ENCODE measurements at places on chromosomes 4 and X. TPM values are rescaled to one million over a fixed set of nuclear protein-coding genes. Genes with fewer than 3 reads are reported as not detected.
A peak's percentile ranks its signal among the peaks of the same experiment; 100 is the strongest.

DNA sequence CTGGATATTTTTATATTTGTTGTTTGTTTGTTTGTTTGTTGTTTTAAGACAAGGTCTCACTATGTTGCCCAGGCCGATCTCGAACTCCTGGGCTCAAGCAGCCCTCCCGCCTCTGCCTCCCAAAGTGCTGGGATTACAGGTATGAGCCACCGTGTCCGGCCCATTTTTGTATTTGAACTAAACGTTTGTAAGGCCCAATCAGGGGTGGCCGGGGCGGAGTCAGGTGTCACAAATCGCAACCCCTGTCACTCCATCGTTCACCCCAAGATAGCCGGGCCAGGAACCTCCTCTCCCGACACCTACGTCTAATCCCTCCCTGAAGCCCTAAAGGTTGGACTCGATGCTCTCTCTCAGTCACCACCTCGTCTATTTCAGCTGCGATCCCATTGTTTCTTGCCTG lies 722 bp upstream of the EFHC2 start:
- no peaks in the 10 kb centered on the region for H3K4me1 ChIP-seq
- no peaks in the 10 kb centered on the region for H3K36me3 ChIP-seq
- H3K4me3 ChIP-seq: peak overlapping the region; percentile 47
- no peaks in the 10 kb centered on the region for H3K27me3 ChIP-seq
- H3K27ac ChIP-seq: peak overlapping the region; percentile 81

Gene ATP1B4
- total RNA-seq: not detected

DNA sequence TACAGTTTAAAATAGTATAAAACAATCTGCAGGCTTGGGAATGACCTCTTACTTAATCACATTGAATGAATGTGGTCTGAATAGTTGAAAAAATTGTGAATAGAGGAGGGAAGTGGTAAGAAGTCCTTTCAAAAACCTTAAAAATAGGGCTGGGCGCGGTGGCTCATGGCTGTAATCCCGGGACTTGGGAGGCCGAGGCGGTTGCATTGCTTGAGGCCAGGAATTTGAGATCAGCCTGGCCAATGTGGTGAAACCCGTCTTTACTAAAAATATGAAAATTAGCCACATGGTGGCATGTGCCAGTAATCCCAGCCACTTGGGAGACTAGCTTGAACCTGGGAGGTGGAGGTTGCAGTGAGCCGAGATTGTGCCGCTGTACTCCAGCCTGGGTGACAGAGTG lies 36.5 kb downstream of the HERC3 start:
- H3K4me3 ChIP-seq: no peak overlapping the region
- no peak overlapping the region for H3K27ac ChIP-seq
- no peaks in the 10 kb centered on the region for H3K27me3 ChIP-seq
- no peaks in the 10 kb centered on the region for H3K36me3 ChIP-seq
- no peak for DNase-seq

Gene SSX4
- total RNA-seq: not detected

DNA sequence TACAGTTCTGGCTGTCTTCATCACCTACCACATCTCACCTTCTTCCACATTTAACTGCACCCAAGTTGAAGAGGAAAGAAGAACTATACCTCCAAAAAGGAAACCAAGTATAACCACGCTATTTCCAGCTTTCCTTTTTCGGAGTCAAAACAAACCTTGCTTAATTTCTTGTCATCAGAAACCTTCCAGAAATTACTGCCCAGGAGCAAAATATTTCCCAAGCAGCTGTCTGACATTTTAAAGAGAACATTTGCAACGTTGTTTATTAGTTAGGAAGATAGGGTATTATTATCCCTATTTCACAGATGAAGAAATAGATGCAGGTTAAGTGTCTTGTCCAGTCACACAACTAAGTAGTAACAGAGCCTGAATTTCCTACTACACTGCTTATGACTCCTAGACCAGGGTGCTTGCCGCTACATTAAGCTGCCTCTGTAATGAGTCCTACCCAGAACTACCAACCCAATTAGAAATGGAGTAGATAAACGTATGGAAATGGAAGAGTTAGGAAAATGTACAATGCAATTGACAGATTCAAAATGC lies 2.2 kb upstream of the ACSL4 start:
- H3K4me1 ChIP-seq: no peaks in the 10 kb centered on the region
- no peaks in the 10 kb centered on the region for H3K36me3 ChIP-seq
- no peak for DNase-seq
- no peak overlapping the region for H3K4me3 ChIP-seq

- H3K27me3 ChIP-seq: no peaks in the 10 kb centered on the region
- H3K4me3 ChIP-seq: no peak overlapping the region
- H3K4me1 ChIP-seq: no peaks in the 10 kb centered on the region
- no peak for DNase-seq
- no peaks in the 10 kb centered on the region for H3K36me3 ChIP-seq
- H3K27ac ChIP-seq: no peak overlapping the region
These were observed 23.4 kb upstream of the STPG2 start for GRCh38 chr4:98166731-98167041.

Gene IRF2
- total RNA-seq: 36.8 TPM

DNA sequence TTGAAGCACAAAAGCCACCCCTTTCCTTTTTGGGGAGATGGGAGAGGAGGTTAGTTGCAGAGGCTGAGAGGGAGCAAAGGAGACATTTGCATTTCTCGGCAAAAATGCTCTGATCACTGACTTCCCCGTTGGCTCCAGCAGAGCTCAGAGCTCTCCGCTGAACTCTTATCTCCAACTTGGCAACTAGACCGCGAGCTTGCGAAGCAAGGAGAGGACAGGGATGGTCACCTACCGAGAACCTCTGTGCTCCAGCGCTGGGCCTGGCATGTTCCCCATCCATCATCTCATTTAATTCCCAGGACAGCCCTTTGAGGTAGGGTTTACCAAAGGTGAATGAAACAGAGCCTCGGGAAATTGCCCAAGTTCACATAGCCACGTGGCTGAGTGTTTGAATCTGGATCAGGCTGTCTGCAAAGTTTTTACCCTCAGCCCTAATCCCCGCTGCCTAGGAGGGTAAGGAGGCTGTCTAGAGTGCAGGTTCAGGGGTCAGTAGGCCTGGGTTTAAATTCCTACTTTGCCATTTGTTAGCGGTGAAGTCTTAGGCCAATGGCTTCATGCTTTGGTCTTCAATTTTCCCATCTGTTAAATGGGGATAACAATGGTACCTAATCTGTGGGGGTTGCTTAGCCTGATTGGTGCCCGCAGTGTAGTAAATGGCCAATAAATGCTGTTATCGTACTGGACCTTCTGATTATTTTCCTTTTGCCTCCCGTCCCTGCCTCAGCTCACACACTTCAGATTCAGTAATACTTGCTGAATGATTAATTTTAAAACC lies 3.8 kb upstream of the CITED1 start:
- DNase-seq: no peak
- no peaks in the 10 kb centered on the region for H3K36me3 ChIP-seq
- H3K27ac ChIP-seq: no peak overlapping the region
- H3K4me1 ChIP-seq: peaks cover 12% of the 10 kb centered on the region
- peaks cover 86% of the 10 kb centered on the region for H3K27me3 ChIP-seq

DNA sequence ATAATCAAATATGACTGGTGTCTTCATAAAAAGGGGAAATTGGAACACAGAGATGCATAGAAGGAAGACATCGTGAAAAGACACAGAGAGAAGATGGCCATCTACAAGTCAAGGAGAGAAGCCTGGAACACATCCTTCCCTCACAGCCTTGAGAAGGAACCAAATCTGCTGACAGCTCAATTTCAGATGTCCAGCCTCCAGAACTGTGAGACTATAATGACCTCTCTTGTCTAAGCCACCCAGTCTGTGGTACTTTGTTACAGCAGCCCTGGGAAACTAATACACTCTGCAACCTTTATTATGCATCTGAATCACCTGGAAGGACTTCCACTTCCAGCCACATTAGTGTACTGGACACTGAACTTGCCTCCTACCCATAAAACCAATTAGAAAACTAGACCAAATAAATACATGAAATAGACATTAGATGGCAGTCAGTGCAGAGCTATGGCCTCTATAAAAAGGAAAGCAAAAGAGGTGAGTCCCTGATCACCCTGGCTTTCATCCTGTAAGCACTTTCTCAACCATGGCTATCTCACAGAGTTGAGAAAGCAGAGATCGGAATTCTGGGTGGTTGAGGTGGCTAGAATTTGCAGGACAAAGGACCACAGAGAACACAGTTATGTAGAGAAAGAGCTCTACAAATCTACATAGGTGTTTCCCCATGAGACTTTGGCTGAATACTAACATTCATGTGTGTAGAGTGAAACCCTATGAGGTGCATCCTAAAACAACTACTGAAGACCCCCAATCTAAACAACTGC lies 25.7 kb downstream of the GAB3 start:
- no peaks in the 10 kb centered on the region for H3K36me3 ChIP-seq
- DNase-seq: no peak
- H3K27ac ChIP-seq: no peak overlapping the region
- H3K27me3 ChIP-seq: no peaks in the 10 kb centered on the region
- no peaks in the 10 kb centered on the region for H3K4me1 ChIP-seq
- no peak overlapping the region for H3K4me3 ChIP-seq

DNA sequence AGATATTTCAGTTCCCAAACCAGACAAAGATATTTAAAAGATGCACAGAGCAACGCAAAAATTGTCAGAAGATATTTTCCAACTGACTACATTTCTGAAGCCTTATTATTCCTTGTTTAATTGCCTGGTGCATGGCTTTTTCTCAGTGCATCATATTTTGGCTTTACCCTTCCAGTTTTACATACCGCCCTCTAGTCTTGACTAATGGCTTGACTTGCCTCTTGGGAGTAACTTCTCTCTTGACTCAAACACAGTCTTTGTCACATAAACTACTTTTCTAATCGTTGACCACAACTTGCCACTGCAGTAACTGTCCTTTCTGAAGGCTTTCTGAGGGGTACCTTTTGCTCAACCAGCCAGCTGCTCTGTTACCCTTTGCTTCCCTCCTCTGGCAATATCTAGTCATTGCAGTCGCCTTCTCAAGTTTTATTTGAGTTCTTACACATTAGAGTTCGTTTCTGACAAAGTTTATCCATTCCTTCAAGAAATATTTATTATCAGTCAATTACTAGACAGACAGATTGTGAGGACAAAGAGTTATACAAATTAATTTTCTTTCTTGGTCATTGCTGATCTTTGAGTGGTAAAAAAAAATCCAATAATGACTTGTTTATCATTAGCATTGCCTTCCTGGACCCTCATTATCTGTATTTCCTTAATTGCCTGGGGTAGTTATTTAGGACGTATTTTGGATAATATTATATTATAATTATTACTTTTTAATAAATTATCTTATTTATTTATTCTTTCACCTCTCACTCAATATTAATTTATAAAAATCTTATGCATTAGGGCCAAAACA lies 506.9 kb upstream of the PCDH10 start:
- no peak overlapping the region for H3K4me3 ChIP-seq
- H3K27me3 ChIP-seq: no peaks in the 10 kb centered on the region
- H3K36me3 ChIP-seq: no peaks in the 10 kb centered on the region
- peak; percentile 22 for DNase-seq
- H3K27ac ChIP-seq: no peak overlapping the region
- H3K4me1 ChIP-seq: no peaks in the 10 kb centered on the region

- no peaks in the 10 kb centered on the region for H3K4me1 ChIP-seq
- H3K4me3 ChIP-seq: no peak overlapping the region
- no peak overlapping the region for H3K27ac ChIP-seq
- H3K27me3 ChIP-seq: no peaks in the 10 kb centered on the region
- no peak for DNase-seq
- H3K36me3 ChIP-seq: no peaks in the 10 kb centered on the region
These were observed 245.3 kb downstream of the BCOR start for GRCh38 chrX:39852491-39852890.

Gene BST1
- total RNA-seq: 13.8 TPM

Gene MAGEB3
- not detected for total RNA-seq

GRCh38 chrX:100745806-100746537 lies 14.1 kb upstream of the SYTL4 start:
- no peaks in the 10 kb centered on the region for H3K27me3 ChIP-seq
- H3K4me1 ChIP-seq: no peaks in the 10 kb centered on the region
- no peak overlapping the region for H3K4me3 ChIP-seq
- peak; percentile 10 for DNase-seq

Gene TLR10
- total RNA-seq: not detected

DNA sequence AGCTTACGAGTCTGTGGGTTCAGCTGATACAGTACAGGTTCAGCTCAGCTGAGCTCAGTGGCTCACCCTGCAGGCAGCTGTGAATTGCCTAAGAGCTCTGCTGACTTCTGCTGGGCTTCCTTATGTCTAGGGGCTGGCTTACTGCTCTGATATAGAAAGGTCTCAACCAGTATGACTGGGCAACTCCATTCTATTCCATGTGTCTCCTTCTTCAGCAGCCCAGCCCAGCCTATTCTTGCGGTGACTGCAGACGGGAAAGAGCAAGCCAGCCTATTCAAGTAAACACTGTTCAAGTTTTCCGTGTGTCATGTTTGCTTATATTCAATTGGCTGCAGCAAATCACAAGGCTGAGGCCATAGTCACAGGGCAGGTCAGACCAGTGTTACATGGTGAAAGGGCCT lies 615.4 kb upstream of the ZFP42 start:
- H3K4me3 ChIP-seq: no peak overlapping the region
- H3K4me1 ChIP-seq: no peaks in the 10 kb centered on the region
- H3K27ac ChIP-seq: no peak overlapping the region
- H3K36me3 ChIP-seq: no peaks in the 10 kb centered on the region
- no peak for DNase-seq

Gene CFAP99
- total RNA-seq: not detected

- H3K4me3 ChIP-seq: no peak overlapping the region
- DNase-seq: no peak
- H3K27me3 ChIP-seq: no peaks in the 10 kb centered on the region
- H3K27ac ChIP-seq: no peak overlapping the region
- no peaks in the 10 kb centered on the region for H3K4me1 ChIP-seq
These were observed 373.6 kb upstream of the MAGEB2 start for GRCh38 chrX:29841750-29842149.

DNA sequence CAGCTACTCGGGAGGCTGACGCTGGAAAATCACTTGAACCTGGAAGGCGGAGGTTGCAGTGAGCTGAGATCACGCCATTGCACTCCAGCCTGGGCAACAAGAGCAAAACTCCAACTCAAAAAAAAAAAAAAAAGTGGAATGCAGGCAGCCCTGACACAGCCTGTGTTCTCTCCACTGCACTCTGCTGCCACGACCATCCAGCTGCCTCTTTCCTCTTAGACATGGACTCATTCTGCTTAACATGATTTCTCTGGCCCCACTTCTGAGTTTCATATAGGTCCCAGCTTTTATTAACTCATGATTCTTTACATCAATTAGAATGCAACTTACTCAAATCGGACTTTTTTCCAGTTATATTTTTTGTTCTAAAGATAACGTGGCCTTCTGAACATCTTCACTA lies 29.6 kb downstream of the SLC10A6 start:
- peaks cover 50% of the 10 kb centered on the region for H3K36me3 ChIP-seq
- no peak for DNase-seq
- H3K27ac ChIP-seq: no peak overlapping the region
- H3K4me1 ChIP-seq: peaks cover 22% of the 10 kb centered on the region

DNA sequence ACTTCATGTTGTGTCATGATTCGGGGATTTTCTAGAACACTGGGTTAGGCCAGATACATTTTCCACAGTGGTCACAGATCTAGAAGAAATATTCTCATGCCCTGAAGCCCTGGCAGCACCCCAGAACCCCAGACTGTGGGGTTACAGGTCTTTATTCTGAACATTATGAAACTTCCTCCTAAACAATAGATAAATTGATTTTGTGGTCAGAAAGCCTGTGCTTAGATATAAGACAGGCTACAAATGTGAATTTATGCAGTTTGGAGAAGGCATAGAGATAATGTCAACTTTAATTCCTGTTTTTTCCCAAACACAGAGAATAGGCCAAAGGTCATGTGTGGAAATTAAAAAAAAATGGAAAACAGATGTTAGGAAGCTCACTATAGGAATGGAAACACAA lies 492.9 kb downstream of the SPRY1 start:
- H3K36me3 ChIP-seq: no peaks in the 10 kb centered on the region
- no peak for DNase-seq
- H3K27me3 ChIP-seq: no peaks in the 10 kb centered on the region
- H3K27ac ChIP-seq: peak overlapping the region; percentile 56

Gene ZNF185
- total RNA-seq: 55.1 TPM
